ENCODE measurements at places on chromosomes 5 and 9.

DNA sequence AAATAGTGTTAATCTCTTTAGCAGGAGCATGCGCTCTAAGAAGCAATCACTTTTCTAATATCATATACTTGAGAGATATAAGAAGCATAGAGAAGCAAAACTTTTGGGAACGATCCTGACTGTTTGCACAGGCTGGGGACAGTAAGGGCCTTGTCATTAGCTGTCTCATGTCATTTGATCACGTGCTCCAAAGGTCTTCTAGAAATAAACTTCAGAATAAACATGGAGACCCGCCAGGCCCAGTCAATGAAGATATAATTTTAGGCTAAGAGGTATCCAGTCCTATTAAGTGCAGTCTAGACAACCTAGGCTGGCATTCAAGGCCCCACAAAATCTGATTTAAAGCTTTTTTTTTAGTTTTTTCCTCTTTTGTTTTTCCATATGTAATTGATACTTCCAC, 111.0 kb upstream of the APC start:
- no peak for DNase-seq

DNA sequence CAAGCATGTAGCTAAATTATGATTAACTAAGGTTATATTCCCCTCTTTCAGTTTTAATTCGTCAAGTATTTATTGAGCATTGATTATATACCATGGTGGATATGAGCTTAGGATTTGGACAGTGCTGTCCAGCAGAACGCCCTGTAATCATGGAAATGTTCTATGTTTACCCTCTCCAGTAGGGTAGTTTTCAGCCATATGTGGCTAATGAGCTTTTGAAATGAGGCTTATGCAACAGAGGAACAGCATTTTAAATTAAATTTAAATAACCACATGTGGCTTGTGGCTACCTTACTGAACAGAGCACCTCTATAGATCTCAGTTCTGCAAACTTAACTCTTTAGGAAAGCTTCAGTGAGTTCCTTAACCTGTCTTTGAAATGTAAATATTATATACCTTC, 59.1 kb downstream of the JMY start:
- DNase-seq = no peak

- DNase-seq = no peak
Measured at GRCh38 chr9:112367465-112367864, 12.4 kb upstream of the HSDL2 start.

DNA sequence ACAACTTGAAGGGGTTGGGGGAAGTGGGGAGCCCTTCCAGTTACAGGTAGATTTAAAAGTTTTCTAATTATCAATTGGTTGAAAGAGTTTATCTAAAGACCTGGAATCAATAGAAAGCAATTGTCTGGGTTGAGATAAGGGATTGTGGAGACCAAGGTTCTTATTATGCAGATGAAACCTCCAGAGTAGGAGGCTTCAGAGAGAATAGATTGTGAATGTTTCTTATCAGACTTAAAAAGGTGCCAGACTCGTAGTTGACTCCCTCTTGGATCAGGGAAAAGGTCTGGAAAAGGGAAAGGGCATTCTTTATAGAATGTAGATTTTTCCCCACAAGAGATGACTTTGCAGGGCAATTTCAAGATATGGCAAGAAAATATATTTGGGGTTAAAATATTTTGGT, 100.8 kb downstream of the GADD45G start:
- no peak for DNase-seq

- no peak for DNase-seq
Measured at GRCh38 chr5:132184588-132184987, 43.1 kb downstream of the P4HA2 start.

GRCh38 chr5:33997331-33997983, 10.4 kb downstream of the AMACR start:
- DNase-seq = peak; percentile 98

DNA sequence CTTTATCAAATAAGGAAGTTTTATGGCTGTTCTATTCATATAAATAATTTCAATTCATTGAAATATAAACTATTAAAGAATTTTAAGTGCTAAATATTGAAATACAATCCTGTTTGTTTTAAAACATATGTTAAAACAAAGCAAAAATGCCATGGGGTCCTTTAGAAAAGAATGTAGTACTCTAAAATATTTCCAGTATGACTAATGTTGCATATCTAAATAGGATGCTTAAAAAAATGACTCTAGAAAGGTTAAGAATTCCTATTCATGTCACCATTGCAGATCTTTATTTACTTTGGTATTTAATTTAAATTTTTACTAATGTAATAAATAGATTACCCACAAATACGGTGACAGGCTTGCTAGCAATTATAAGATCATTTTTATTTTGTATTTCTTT, 132.3 kb downstream of the ZNF608 start:
- no peak for DNase-seq

DNA sequence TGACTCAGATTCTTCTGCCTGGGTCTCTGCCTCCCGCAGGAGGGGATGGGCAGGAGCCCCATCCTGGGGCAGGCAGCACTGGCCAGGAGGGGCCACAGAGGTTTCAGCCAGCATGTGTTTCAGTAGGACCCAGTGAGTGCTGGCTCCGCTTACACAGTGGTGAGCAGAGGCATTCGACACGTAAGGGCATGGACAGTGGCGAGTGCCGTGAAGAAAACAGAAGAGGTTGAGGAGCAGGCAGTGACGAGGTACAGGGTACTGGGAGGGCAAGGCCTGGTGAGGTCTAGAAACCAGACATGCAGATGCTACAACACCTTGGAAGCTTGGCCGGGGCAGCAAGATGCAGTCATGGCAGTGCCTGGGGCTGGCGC, 41.5 kb downstream of the CACNA1B start:
- no peak for DNase-seq

DNA sequence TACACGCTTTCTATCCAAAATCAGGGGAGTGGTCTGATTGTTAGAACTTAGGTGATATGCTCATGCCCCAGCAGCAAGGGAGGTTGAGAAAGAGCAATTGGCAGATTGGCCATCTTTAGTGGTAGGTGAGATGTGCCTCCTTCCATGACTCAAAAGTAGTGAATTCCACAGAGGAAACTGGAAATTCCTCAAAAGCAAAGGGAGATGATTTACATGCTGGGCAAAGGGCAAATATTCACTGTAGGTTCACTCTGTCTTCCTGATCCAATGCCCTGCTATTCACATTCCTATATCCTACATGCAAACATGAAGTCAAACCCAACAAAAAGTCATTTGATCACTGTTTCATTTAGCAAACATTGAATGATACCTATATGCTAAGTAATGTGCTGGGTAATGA, 130.1 kb upstream of the ZNF608 start:
- DNase-seq = no peak

DNA sequence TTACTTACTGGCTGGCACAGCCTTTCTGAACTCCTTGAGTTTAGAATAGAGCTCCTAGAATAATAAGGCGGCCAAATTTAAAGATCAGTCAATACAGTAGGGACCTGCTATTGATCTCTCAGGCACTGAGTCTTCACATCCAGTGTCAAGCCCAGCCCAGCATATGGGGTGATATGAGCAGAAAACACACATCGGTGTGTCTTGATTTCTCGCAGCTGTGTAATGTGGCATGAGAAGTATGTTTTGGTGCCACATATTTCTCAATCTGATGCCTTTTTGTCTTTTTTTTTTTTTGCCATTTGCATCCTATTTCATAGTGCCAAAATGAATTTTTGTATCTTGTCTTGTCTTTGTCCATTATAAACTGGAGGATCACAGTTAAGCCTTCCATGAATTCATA, 51.4 kb upstream of the FSD1L start:
- no peak for DNase-seq

DNA sequence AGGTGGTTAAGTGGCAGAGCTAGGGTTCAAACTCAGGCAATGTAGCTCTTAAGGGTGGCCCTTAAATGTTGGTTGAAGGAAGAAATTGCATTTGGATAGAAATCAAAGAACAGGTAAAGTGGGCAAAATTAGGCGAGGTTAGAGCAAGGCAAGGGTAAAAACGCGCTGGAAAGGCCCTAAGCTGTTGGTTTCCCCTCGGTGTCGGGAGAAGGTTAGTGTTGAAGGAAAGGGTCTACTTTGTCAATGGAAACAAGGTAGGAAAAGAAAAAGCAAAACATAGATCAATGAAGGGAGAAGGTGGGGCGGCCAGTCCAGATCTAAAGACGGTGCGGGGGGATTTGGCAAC, 431 bp downstream of the FASTKD3 start:
- DNase-seq = no peak

- DNase-seq = no peak
Measured at GRCh38 chr9:89706731-89707191, 101.9 kb downstream of the GADD45G start.

DNA sequence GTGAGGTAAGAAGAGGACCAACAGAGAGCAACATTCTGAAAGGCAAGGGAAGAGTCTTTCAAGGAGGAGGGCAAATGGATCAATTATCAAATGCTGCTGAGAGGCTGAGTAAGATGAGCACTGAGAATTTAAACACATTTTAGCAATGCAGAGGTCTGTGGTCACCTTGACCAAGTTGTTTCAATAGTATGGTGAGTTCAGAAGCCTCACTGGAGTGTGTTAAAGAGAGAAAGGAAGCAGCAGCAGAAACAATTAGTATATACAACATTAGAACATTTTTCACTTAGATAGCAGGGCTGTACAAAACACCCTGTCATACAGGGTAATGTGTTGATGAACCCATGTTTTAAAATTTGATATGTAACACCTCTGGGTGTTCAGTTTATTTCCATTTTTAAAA, 131.5 kb downstream of the NR6A1 start:
- DNase-seq = no peak

- DNase-seq = peak; percentile 93
Measured at GRCh38 chr5:154078272-154078671, 39.5 kb downstream of the MFAP3 start.

GRCh38 chr5:135669416-135669815, 90.6 kb upstream of the CXCL14 start:
- no peak for DNase-seq

DNA sequence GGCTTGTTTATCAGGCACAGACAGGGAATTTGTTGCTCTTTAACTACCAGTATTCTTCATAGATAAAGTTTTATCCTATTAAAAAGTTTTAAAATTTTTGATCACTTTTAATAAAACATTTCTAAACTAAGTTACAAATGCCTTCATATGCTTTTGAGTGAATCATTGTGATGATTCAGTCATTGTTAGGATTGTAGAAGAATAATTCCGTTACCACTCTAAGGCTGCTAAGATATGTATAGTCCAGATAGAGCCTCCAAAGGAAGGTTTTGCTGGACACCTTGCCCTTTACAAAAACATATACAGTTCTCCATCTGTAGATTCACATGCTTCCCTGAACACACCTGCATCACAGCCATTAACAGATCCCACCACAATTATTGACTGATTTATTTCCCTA, 233.7 kb downstream of the SPOCK1 start:
- DNase-seq = no peak

- no peak for DNase-seq
Measured at GRCh38 chr9:134940236-134941208, 22.8 kb upstream of the FCN1 start.

GRCh38 chr5:142246258-142246657, 78.6 kb downstream of the SPRY4 start:
- DNase-seq = peak; percentile 69

DNA sequence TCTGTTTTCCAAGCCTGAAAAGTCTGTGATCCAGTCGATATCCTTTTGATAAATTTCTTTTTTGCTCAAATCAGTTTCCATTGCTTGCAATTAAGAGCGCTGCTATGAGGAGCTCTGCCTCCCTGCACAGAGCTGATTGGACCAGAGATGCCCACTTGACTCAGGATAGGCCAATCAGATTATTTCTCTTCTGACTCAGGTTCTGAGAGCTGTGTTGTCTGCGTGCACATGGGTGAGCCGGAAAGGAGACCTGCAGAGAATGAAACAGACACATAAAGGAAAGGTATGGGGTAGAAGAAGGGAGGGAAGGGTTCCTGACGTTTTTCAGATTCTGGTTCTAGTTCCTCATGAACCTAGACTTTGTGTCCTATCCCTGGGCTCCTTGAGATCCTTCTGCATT, 15.8 kb upstream of the FABP6 start:
- DNase-seq = no peak

- DNase-seq = no peak
Measured at GRCh38 chr9:125609744-125610143, 97.3 kb downstream of the MAPKAP1 start.

DNA sequence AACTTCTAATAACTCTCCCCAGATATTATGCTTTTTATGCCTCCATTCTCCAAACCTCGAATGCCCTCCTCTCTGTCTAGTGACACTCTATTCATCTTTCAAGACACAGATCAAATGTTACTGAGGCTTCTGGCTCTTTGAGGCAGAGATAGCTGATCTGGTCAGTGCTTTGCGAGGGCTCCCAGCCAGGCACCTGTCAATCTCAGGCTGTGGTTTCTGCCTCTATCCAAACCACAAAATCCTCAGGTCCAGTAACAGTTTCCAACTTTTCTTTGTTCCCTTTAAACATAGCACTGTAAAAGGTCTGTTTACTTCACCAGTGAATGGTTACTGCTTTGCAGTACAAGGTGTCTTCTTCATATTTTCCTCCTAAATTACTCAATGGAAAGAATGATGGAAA, 11.5 kb upstream of the STK32A start:
- DNase-seq = no peak

DNA sequence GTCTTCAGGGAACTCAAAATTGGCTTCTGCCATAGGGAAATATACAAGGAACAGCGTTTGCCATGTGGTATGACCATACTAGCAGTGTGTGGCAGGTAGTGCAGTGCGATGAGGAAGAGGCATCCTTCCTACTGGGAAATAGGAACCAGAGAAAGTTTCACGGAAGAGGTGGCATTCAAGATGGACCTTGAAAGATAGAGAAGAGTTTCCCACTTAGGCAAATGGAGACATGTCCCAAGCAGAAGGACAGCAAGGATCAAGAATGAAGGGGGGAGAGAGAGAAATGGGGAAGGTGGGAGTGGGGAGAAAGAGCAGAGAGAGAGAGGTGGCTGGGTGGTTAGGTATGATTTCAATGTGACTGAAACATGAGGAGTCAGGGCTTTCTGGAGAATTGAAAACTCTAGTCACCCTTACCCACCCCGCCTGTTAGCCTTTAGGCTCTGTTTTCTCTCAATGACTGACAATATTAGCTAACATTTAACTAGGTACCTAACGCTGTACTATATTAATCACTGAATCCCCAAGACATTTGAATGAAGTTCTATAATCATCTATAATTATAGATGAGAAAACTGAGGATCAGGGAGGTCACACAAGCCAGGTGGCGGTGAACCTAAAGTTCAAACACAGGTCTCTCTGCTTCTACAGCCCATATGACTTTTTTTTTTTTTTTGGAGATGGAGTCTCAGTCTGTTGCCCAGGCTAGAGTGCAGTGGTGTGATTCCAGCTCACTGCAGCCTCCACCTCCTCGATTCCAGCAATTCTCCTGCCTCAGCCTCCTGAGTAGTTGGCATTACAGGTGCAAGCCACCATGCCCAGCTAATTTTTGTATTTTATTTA, 171.3 kb downstream of the NR3C1 start:
- DNase-seq = no peak

DNA sequence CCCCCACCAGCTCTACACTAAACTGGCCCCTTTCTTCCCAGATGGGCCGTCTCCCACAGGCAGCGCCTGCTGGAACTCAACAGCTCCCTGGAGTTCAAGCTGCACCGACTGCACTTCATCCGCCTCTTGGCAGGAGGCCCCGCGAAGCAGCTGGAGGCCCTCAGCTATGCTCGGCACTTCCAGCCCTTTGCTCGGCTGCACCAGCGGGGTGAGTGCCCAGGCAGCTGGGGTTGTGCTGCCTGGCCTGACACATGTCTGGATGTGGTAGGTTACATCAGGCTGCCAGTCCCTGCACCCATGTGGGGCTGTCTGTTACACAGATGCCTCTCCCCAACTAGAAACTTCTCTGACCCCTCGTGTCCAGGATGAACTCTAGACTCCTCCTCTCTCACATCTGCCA, 9.8 kb downstream of the NHP2 start:
- no peak for DNase-seq

- DNase-seq = no peak
Measured at GRCh38 chr9:13971415-13971814, 342.5 kb downstream of the NFIB start.
